WTC11 (cell line): ENCODE measurements at places on chromosomes 11 and 22.

GRCh38 chr11:77055101-77055561 lies 11.6 kb upstream of the CAPN5 start:
- no peak for DNase-seq

GRCh38 chr11:79661373-79661772 lies 220.5 kb upstream of the TENM4 start:
- DNase-seq, result no peak

DNA sequence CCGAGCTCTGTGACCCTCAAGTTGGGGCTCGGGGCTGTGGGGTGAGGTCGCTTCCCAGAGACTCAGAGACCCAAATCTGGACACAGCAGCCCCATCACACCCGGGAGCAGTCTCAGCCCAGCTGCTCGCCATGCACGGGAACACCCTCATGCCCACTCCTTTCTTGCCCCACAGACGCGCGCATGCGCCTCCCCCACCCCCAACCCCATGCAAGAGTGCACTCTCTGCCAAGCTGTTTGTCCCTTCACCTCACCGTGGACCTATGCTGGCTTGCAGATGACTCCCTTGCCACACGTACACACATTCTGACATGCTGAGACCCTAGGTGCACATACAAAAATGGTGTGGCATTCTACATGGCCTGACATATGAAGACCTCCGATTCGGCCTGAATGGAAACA lies 478 bp upstream of the CD248 start:
- DNase-seq, result no peak

- no peak for DNase-seq
Measured at GRCh38 chr11:122127020-122127419, 11.0 kb upstream of the BLID start.

DNA sequence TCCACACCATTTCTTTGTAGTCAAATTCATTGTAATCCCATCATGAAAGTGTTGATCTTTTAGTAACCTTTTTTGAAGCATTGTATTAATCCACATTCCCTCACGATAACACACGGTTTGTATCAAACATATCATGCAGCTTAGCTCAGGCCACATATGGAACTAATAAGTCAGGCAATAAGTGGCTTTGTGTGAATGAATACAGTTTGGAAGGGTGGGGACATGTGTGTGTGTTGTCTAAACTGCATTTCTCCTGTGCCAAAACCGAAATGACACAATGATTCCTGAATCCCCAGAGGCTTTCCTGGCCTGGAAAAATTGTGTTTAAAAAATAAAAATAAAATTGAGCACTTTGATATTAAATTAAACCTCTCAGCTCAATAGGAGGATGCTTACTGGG lies 98.3 kb downstream of the WNT11 start:
- no peak for DNase-seq

- DNase-seq, result peak; percentile 82
Measured at GRCh38 chr22:49632199-49633009, 195.3 kb downstream of the BRD1 start.

DNA sequence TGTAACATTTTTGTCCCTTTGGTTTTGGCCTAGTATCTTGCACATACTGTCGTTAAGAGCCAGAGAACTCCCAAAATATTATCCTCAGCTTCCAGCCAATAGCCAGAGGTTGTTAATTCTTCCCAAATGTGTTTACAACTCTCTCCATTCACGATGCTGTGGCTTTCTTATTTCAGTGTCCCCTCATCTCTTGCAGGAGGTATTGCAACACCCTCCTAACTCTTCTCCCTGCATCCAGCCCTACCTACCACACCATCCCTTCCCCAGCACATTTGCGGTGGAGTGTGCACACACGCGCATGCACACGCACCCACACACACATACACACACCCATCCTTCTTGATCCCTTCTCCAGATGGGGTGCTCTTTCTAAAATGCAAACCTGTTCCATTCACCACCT lies 75.6 kb upstream of the LMO2 start:
- DNase-seq, result no peak

GRCh38 chr11:1388763-1389102 lies 1.0 kb upstream of the BRSK2 start:
- DNase-seq, result peak; percentile 56

DNA sequence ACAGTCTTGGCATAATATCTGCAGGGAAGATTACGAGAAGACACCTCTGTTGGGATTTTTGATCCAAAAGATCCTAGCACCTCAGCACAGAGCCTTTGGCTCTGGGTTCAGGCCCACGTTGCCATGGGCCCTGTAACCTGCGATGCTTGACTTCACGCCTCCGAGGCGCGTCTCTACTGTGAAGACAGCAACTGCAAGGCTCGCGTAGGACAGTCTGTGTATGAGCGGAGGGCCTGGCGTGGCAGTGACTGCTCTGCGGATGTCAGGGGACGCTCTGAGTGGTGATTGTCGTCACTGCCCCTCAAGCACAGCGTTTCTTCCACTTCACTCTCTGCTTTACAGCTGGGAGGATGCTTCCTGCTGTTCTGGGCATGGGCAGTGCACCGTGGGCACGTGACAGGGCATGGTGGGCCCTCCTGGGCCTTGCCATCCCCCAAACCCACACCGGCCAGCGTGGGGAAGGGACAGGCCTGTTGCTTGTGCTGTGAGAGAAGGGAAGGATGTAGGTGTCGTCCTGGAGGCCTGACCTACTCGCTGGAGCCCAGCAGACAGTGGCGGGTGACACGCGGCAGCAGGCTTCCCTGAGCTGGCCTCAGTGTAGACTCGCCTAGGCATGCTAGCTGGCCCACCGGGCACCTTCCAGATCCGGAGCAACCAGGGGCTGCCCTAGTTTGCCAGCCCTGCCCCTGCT lies 26.5 kb downstream of the GLB1L2 start:
- DNase-seq, result peak; percentile 10

- no peak for DNase-seq
Measured at GRCh38 chr11:115921540-115921939, 417.3 kb upstream of the CADM1 start.

DNA sequence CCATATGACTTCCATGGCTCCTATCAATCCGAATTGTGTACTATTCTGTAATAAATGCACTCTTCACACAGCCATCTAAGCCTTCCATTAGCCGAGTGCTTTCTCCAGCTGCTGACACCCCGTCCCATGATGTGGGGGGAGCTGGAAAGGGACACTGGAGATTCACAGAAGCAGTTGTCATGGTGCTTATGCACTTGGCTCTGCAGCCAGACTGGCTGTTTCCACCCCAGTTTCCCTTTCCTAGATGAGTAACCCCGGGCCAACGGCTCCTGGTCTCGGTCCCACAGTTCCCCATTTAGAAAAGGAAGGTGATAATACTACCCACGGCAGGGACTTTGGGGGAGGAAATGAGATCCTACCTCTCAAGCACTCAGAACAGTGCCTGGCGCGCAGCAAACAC lies 244.9 kb upstream of the SYN3 start:
- DNase-seq, result no peak

DNA sequence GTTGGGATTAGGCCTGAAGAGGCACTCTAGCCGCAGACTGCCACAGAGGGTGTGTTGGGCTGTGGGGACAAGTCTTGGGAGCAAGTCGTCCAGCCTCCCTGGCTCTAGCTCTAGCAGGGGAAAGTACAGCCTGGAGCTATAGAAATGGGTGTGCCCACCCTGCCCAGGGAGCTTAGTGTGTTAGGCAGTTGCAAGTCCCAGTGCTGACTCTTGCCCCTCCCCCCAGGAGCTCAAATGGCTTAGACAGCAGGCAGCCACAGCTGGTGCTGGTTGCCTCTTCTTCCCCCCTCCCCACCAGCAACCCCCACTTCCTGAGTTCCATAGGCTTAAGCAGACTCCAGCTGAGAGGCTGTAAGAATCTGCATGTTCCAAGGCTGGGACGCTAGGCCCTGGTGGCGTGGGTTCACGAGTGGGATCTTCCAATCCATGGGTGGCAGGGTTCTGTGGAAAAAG lies 61.2 kb downstream of the GUCY1A2 start:
- DNase-seq, result peak; percentile 65

GRCh38 chr11:235609-235996 lies 539 bp downstream of the SIRT3 start:
- DNase-seq, result no peak

GRCh38 chr22:48868554-48868953 lies 959.1 kb downstream of the BRD1 start:
- DNase-seq, result no peak

GRCh38 chr11:95930948-95931347 lies 7.0 kb upstream of the MTMR2 start:
- no peak for DNase-seq

DNA sequence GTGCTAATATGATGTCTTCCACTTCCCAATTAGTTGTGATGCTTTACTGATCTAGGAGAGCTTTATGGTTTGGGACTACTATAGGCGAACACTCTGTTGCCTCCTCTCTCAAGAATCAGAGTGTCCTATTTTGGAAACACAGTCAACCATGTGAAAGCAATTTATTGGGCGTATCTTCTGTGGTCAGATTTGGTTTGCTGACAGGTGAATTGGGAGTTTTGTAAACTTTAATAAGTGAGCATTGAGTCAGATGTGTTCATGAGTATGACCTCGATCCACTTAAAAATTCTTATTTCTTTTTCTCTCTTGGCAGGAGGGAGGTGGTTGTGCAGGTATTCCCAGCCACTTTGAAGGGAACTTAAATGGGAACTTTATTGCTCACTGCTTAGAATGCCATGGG lies 4.4 kb downstream of the CAT start:
- no peak for DNase-seq

GRCh38 chr11:75325713-75326438 lies 25.6 kb downstream of the ARRB1 start:
- DNase-seq, result no peak

DNA sequence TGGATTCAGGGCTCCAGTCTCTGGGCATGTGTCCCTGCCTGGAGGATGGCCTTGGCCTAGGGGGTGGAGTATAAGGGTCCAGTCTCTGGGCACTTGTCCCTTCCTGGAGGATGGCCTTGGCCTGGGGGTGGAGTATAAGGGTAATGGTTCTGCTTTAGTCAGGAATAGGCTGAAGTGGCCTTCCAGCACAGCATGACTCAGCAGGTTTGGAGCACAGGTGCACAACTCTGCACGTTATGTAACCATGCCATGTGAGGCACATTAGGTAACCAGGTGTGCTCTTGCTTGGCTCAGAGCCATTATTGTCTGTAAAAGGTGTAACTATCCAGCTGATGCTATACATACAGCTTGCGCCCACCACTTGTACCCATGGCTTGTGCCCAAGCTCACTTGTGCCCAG lies 48.4 kb upstream of the POLD3 start:
- DNase-seq, result no peak

DNA sequence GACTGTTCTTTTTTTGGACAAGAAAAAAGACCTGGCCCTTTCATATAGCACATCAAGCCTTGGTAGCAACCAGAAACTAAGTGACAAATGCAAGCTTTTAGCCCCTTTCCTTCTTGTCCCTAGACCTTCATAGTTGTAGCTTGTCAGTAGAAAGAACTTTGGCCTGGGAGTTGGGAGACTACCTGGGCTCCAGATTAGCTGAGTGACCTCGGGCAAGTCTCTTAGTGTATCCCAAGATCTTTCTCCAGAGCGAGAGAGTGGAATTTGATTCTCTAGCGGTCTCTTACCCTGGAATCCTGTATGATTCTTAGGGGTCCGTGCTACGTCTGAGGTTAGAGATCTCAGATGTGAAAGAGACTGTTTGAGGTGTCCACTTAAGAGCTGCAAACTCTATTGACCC lies 59.0 kb downstream of the ZNRF3 start:
- DNase-seq, result no peak

- no peak for DNase-seq
Measured at GRCh38 chr11:122814401-122814800, 23.9 kb upstream of the CRTAM start.
